ENCODE measurements at places on chromosomes 3 and 15. TPM values are rescaled to one million over a fixed set of nuclear protein-coding genes. Genes with fewer than 3 reads are reported as not detected.

DNA sequence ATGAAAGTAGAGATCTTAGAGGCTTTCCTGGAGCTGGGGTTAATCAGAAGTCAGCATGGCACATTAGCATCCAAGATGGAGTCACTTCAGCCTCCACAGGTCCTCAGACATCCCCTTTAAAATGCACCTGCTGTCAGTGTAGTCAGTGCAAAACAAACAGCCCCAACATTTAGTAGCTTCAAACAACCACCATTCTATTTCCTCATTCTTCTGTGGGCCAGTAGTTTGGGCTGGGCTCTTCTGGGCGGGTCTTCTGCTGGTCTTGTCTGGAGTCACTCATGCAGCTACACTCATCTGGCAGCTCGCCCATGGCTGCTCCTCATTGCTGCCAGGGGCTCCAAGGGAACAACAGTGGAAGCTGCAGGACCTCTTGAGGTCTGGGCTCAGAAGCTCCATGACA, 99.9 kb downstream of the TLE3 start:
- DNase-seq: no peak

DNA sequence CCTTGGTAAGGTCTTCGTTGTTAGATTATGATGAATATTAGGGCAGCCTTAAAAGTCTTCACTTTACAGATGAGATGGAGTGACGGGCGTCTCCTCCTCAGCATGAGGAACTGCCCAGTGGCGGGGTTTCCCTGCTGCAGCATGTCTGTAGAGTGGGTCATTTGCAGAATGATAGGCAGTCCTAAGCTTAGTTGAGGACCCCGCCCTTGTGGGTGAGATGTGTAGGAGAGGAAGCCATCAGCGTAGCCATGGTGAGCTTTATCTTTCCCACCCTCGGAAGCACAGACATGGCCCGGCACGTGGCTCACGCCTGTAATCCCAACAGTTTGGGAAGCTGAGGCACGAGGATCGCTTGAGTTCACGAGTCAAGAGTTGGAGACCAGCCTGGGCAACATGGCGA, 877 bp downstream of the NIT2 start:
- DNase-seq: no peak

DNA sequence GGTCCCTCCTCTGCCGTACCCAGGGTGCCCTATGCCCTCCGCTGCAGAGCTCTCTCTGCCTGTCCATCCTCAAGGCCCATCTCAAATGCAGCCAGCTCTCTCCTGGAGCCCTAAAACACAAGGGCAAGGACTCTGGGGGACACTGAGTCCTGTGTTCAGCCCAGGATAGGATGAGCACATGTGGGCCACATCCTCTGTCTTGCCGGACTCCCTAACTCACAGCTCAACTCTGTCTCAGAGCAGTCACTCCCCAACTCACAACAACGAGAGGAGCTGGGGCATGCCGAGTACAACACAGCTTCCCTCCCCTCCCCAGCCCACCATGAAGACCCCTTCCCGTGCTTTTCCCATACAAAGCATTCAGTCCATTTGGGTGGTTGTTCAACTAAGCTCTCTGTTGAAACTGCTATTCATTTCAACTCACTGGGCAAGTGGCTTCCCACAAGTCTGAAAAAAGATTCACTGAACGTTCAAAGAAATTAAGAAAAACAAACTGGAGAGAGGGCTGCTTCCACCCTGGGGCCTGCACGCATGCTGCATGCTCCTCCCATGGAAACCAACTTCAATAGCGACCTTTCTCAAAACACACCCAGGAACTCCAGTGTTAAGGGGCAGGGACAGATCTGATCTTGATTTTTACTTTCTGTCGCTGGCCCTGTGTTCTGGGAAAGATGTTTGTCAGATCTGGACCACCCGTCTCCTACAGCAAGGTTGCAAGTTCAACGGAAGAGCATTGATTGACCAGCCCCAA, 124.3 kb upstream of the IGF1R start:
- DNase-seq: no peak

GRCh38 chr3:13282986-13283876, 136.9 kb downstream of the NUP210 start:
- no peak for DNase-seq

DNA sequence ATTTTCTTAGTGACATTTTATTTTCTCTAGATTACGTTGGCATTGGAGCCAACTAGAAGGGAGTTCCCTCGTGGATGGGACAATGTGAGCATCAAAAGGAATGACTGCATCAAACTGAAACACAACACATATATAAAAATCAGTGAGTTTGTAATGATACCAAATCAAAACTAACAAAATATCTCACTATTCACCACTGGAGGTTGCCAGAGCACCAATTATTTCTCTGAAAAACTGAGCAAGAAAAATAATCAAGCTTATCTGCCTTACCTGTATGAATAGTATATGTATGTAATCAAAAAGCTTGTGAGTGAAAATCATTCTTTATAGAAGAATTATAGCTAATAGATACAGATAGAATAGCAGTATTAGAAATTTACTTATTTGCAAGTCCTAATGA, 46.8 kb upstream of the OTOL1 start:
- DNase-seq: no peak

- DNase-seq: no peak
Observed at GRCh38 chr15:83747050-83747717, 93.3 kb downstream of the ADAMTSL3 start.

- no peak for DNase-seq
Observed at GRCh38 chr3:28207000-28207733, 34.3 kb upstream of the CMC1 start.

DNA sequence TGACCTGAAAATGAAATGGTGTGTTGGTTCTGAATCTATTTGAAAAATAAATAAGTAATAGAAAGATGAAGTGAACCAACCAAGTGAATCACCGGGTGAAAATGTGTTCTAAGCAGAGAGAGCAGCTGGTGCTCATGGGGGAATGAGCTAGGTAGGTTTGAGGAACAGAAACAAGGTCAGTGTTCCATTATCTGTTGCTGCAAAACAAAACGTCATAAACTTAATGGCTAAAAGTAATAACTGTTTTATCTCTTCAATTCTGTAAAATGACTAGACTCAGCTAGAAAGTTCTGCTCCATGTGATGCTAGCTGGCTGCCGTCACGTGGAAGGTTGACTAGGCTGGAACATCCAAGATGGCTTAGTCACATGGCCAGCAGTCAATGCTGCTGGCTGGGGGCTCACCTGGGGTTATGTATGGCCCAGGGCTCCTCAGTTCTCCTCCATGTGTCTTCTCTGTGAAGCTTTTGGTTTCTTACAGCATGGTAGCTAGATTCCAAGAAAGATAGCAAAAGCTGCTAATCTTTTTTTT, 13.3 kb upstream of the SH3BP5 start:
- DNase-seq: no peak

DNA sequence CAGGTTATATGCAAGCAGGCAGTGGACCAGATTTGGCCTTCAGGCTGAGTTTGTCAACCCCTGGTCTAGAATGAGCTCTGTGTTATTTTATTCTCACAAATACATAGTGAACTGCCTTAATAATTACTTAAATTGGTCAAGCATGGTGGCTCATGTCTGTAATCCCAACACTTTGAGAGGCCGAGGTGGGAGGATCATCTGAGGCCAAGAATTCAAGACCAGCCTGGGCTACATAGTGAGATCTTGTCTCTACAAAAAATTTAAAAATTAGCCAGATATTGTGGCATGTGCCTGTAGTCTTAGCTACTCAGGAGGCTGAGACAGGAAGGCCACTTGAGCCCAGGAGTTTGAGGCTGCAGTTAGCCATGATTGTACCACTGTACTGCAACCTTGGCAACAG, 15.0 kb downstream of the PLS1 start:
- DNase-seq: no peak

DNA sequence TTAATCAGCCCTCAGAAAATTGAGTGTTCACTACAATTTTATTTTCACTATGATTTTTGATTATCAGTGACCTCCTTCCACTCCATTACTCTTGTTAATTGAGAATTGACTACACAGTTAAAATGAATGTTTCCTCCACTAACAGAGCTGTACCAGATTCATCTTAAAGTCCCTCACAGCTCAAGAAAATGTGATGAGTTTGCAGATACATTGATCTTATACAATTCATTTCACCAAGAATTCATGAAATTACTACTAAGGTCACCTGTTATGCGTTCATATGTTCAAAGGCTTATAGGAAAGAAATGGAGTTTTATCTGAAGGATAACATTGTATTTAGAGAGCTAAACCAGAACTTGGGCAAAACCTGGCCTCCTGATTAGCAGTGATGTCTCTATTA, 17.5 kb downstream of the NMNAT3 start:
- no peak for DNase-seq

DNA sequence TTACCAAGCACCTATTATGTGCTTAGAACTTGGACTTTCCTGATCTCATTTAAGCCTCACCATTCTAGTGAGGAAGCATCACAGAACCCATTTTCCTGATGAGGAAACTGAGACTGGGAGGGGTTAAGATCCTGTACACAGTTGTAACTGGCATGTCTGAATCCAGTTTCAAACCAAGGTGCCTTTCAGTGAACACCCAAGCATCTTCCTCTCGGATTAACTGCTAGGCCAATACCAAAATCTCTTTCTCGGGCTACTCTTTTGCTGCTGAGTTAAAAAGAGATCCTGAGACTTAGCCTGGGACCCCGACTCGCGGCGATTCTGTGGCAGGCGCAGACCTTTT, 578 bp upstream of the CEMIP start:
- DNase-seq: no peak

GRCh38 chr3:197420115-197420514, 121.7 kb upstream of the DLG1 start:
- DNase-seq: no peak

DNA sequence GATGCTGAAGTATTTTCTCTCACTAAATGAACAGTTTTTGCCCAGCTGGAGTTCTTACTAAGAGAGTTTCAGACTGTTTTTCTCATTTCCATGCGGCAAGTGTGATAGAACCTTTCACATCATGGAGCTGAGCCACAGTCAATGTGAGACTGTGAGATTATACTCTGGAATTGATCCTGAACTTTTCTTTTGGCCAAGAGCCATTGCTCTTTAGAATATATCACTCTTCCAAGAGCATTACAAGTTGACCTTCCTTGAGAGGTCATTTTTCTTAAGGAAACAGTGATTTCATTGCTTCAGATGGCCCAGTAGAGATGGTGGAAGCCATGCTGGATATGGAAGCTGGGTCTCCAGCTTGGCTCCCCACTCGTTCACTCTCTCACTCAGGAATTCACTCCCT, 212.9 kb upstream of the UMPS start:
- DNase-seq: no peak

- DNase-seq: no peak
Observed at GRCh38 chr3:33716227-33716626, 1.8 kb downstream of the CLASP2 start.

DNA sequence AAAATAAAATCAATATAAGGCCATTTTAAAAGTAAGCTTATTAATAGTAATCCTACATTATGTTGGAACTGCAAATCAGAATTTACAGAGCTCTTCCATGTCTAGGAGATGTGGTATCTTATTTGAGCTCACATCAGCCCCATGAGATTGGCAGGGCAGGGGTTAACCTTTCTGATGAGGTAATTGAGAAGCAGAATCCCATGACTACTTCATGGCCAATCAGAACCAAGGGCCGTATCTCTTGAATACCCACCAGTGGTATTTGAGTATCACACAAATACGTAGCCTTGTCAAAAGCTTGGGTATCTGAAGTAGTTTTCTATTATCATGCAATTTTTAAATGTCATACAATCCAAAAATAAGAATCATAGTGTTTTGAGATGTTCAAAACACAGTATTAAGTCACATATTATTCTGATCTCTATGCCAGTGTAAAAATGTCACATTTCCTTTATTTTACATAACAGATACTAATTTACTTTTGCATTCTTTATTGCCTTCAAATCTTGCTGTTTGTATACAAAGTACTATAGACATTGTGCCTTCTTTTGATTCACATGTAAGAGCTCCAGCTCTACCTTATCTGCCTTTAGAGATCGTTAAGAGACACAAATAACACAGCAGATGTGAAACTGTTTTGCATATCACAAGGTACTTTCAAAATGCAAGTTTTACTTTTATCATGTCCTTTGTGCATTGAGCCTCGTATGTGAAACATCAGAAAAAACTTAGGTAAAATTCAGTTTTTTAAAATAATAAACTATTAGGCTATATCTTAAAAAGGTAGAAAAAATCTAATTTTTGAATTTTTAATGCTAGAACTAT, 251.7 kb upstream of the GOLGA6L4 start:
- no peak for DNase-seq

DNA sequence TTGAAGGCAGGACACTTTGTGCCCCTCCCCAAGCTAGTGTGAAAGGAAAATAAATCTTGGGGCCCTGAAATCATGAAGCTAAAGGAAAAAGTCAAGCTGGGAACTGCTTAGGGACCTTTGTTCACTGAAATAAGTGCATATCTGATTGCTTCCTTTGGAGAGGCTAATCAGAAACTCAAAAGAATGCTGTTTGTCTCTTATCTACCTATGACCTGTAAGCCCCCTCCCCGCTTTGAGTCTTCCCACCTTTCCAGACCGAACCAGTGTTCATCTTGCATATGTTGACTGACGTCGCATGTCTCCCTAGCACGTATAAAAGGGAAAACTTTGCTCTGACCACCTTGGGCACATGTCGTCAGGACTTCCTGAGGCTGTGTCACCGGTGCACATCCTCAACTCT, 53.1 kb downstream of the SLC30A4 start:
- no peak for DNase-seq

DNA sequence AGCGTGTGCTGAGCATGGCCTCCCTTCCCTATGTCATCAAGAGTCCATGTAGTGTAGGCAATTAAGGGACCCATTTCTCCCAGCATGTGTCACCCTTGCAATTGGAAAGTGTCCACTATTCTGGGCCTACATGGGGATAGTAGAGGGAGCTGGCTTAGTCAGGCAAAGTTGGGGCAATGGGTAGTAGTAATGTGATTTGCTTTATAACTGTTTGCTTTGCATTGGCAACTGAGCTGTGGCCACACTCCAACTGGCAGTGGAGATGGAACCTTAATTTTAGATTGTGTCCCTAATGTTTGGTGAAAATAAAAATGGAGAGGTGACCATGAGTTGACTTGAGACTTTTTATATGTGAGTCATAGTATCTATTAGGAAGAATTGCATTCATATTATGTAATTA, 97.7 kb upstream of the SAMMSON start:
- DNase-seq: no peak

DNA sequence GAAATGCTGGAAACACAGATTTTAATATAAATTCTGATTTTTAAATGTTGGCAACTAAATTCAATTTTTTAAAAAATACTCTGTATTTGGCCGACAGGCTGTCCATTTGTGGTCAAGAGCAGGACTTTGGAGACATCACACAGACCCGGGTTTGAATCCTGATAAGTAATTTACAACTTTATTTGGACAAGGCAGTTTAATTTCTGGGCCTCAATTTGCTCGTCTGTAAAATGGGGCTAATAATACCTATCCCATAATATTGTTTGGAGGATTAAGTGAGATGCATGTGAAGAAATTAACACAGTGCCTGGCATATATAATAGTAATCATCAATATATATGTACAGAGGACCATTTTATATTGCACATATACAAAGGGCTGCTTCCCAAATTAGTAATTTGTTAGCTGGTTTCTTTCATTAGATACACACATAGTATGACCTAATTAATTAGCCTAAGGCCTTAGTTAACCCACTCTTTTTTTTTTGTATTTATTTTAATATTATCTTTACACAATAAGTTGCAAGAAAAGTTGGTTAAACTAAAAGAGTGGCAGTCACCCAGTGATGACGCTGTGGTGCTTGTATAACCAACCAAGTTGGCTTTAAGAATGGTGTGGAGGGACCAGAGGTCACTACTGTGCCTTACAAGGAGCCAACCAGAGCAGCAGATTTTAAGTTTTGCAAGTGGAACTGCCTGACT, 665 bp downstream of the PIGB start:
- no peak for DNase-seq

The EIF4E3 gene
- total RNA-seq: 8.9 TPM

The GDPGP1 gene
- 7.0 TPM for total RNA-seq

The GRAMD1C gene
- total RNA-seq: 2.4 TPM

The MYRIP gene
- 0.48 TPM for total RNA-seq

The ABTB1 gene
- total RNA-seq: 6.8 TPM

The GNAT1 gene
- total RNA-seq: not detected

The WDR72 gene
- 1.7 TPM for total RNA-seq
